Suppressor macrophage treated with lipopolysaccharide for 1 hour (primary cell): ENCODE measurements at places on chromosomes 5 and 9.
A peak's percentile ranks its signal among the peaks of the same experiment; 100 is the strongest.

- no peak for DNase-seq
These were observed 73.1 kb downstream of the LRSAM1 start for GRCh38 chr9:127524373-127524772.

- peak; percentile 91 for DNase-seq
These were observed 530 bp downstream of the RAPGEF1 start for GRCh38 chr9:131739133-131739958.

DNA sequence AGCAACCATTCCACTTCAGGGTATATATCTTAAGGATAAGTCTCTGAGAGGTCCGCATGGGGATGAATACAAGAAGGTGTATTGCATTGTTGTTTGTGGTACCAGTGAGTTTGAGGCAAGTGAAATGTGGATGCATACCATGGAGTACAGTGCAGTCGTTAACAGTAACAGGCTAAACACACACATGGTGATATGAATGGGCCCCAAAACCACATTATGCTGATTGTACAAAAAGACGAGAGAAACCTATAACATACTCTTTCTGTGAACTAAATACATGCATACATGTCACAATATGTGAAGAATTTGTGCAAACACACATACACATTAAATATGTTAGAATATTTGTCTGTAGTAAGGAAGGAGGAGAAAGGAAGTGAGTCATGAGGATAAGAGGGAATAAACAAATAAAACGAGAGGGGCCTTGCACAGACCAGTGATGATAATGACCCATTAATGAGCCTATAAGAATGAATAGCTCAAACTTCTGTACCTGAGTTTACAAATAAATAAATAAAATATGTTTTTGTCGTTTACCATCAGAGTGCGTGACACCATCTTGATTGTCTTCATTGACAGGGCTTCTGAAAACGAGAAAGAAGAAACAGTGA is 66.5 kb upstream of the RICTOR start:
- no peak for DNase-seq

DNA sequence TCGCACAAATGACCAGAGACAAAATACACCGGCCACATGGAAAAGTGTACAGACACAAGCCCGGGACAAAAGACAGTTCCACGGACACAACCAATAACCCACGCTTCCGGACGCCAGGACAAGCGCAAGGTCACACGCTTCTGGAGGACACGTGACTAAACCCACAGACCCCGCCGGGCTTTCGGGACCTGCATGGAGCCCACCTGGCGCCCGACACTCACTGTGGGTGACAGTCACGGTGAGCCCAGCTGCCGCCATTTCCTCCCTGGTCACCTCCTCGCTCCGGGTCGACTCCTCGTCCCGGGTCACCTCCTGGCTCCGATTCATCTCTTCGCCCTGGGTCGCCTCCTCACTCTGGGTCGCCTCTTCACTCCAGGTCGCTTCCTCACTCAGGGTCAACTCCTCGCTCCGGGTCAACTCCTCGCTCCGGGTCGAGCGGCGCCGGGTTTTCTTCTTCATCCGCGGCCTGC is 470 bp downstream of the BAG1 start:
- DNase-seq = peak; percentile 57

DNA sequence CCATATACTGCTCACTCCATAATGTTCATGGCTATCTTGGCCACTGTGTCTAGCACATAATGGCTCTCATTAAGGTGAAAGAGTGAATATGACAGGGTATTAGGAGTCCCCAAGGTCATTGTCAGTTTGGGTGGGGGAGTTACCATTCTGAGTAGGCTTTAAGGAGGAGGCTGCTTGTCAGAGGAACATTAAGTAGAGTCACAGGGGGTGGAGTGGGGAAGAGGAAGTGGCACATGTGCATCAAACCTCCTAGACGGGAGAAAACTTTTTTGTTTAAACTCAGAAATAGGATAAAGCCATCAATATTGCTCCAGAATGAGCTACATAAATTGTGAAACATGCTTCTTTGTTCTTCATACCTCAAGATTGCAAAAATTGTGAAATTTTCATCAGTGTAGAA is 45.5 kb downstream of the DAB2IP start:
- peak; percentile 59 for DNase-seq

DNA sequence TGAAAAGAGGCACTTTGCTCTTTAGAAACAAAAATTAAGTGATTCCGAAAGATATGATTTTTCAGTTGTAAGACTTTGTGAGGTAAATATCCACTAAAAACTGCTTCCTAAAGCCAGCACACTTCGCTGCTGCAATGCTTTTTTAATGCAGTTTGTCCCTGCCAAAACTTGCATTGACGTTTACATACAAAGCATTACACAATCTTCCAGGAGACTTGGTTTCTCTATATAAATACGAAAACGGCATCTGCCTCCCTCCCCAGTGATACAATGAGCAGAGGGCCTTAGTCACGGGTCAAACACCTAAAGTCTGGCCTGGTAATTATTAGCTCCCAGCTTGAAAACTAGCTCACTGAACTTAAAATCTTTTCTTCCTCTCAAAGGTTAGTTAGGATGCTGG is 170.7 kb downstream of the TSSK1B start:
- DNase-seq = no peak

DNA sequence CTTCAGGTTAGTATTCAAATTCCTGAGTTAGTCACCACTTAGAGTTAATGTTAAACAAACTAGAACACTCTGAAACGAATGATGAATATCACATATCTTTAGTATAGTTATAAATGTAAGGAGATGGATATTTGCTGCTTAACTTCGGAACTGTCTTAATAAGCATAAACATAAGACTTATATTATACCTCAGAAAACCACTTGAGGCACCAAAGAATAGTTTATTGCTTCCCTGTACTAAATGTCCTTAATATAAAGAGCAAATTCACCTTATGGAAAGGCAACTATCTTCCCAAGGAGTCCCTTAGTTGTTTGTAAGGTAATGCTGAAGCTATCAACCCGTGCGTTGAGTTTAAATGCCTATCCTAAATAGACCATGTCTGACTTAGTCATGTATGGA is 300.0 kb upstream of the ADAMTSL1 start:
- no peak for DNase-seq

DNA sequence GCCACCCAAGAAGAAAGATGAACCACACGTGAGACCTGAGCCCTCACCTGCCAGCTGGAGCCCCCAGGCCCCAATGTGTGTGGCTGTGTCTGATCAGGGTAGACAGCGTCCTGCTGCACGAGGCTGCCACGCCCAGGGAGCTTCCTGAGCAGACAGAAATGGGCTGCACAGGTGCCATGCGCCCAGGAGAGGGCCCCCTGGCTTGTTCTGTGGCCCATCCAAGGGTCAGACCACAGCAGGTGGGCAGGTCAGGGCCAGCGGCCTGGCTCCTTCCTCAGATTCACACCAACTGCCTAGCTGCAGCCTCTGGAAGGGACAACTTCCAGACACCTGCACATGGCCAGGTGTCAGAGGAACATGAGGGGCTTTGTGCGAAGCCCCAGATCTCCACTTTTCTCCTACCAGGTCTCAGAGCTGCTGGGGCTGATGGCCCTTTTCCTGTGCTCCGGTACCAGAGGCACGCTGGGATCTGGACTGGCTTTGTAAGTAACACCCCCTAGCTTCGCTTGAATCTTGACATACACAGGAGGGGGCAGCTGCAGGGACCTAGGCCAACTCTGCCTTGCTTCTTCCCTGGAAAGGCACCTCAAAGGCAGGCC is 10.8 kb downstream of the SARDH start:
- no peak for DNase-seq
